Effector memory CD4-positive, alpha-beta T cell (primary cell): ENCODE measurements at places on chromosomes 6 and 20.

DNA sequence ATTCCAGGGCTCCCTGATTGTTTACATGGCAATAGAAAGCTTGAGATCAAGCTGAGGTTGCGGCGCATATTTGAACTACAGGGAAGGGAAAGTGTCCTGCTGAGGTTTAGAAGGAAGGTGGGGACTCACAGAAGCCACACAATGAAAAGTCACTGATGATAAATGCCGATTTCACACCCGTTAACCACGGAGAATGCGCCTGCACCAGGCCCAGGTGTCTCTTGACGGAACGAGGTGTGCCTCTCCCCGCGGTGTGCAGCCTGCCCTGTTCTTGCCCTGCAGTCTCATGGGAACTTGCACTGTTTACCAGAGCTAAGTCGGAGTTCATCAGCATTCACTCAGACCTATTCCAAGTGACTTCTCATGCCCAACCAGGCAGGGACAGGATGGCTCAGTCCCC lies 90.3 kb downstream of the LY86 start:
- DNase-seq, result no peak
- no peak overlapping the region for H3K4me3 ChIP-seq

GRCh38 chr6:146775220-146775619 lies 176.4 kb downstream of the ADGB start:
- no peak for DNase-seq
- peaks cover 4% of the 10 kb centered on the region for H3K4me1 ChIP-seq
- H3K27ac ChIP-seq, result no peak overlapping the region
- H3K27me3 ChIP-seq, result no peaks in the 10 kb centered on the region
- no peaks in the 10 kb centered on the region for H3K36me3 ChIP-seq

- DNase-seq, result peak; percentile 84
- H3K36me3 ChIP-seq, result no peaks in the 10 kb centered on the region
- peak overlapping the region; percentile 98 for H3K27ac ChIP-seq
- H3K27me3 ChIP-seq, result no peaks in the 10 kb centered on the region
- peaks cover 71% of the 10 kb centered on the region for H3K4me1 ChIP-seq
- peak overlapping the region; percentile 16 for H3K4me3 ChIP-seq
Measured at GRCh38 chr20:32972181-32973076, 31.8 kb downstream of the SUN5 start.

DNA sequence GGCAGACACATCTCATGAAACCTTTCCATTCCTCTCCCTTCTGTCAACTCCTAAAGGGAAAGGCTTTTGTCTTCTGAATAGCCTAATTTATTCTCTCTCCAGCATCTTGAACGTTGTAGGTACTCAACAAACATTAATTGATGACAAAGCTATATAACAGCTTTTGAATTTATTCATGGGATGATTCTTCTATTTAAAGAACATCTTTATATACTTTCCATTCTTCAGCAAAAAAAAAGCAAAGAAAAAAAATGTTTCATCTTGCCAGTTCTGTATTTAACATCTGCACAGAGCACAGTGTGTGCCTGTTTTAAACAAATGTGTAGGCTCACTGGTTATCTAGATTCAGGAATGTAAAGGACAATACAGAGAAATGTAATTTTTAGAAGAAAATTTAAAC lies 648.7 kb downstream of the KIF16B start:
- no peak overlapping the region for H3K27ac ChIP-seq
- no peak overlapping the region for H3K4me3 ChIP-seq
- H3K27me3 ChIP-seq, result no peaks in the 10 kb centered on the region
- H3K36me3 ChIP-seq, result no peaks in the 10 kb centered on the region
- H3K4me1 ChIP-seq, result no peaks in the 10 kb centered on the region

- no peak overlapping the region for H3K27ac ChIP-seq
- H3K4me3 ChIP-seq, result peak overlapping the region; percentile 37
- H3K4me1 ChIP-seq, result peaks cover 4% of the 10 kb centered on the region
- no peaks in the 10 kb centered on the region for H3K27me3 ChIP-seq
Measured at GRCh38 chr6:35048031-35048613, 93.0 kb downstream of the TCP11 start.

GRCh38 chr6:160945516-160946177 lies 45.9 kb upstream of the MAP3K4 start:
- DNase-seq, result no peak
- H3K27ac ChIP-seq, result no peak overlapping the region
- H3K27me3 ChIP-seq, result no peaks in the 10 kb centered on the region

GRCh38 chr20:44788706-44789456 lies 21.5 kb downstream of the RIMS4 start:
- H3K27me3 ChIP-seq, result peaks cover 4% of the 10 kb centered on the region
- H3K4me1 ChIP-seq, result no peaks in the 10 kb centered on the region
- H3K27ac ChIP-seq, result no peak overlapping the region
- H3K4me3 ChIP-seq, result no peak overlapping the region

DNA sequence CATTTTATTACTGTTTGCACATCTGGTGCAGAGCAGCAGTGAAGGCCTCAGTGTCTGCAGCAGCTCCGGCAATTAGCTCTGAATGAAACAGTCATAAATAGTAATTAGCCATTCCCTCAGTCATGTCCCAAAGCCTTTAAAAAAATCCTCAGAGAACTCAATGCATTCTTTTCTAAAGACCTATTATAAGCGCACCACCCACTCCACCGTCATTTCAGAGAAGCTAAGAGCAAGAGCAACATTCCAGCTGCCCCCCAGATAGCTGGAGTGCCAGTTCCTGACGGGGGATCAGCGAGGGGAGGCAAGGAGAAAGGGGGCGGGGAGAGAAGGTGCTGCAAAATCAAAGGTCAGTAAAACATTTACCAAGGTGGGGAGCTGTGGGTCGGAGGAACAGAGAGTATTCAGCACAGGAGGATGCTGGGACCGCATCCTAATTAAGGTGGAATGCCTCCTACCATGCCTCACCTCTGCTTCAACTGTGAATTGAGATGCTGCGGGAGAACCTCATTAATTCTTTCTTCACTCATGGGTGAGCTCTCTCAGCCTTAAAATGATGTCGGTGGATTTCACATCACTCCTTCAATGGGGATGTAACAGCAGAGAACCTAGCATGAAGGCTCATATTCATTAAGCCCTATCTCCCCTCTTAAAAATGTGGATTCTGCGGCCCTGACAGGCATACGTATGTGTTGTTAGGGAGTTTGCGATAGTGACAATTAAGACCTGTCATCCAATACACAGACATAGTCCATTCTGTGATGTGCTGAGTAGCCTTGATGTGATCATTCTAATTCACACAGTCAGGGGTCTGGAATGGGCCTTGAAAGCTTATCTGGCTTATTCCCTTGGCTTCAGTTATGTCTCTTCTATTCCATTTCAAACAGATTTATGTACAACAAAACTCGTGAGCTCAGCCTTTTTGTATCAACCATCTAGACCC lies 469.5 kb upstream of the NRSN1 start:
- H3K27me3 ChIP-seq, result no peaks in the 10 kb centered on the region
- no peaks in the 10 kb centered on the region for H3K4me1 ChIP-seq
- no peak overlapping the region for H3K4me3 ChIP-seq
- DNase-seq, result no peak
- no peak overlapping the region for H3K27ac ChIP-seq

GRCh38 chr6:154932515-154933027 lies 62.5 kb upstream of the TIAM2 start:
- H3K36me3 ChIP-seq, result no peaks in the 10 kb centered on the region
- H3K4me1 ChIP-seq, result no peaks in the 10 kb centered on the region
- no peak overlapping the region for H3K27ac ChIP-seq
- no peak for DNase-seq
- no peak overlapping the region for H3K4me3 ChIP-seq

- no peaks in the 10 kb centered on the region for H3K4me1 ChIP-seq
- H3K27me3 ChIP-seq, result no peaks in the 10 kb centered on the region
- H3K36me3 ChIP-seq, result no peaks in the 10 kb centered on the region
- H3K4me3 ChIP-seq, result no peak overlapping the region
Measured at GRCh38 chr20:45229264-45230056, 8.3 kb downstream of the SEMG2 start.

DNA sequence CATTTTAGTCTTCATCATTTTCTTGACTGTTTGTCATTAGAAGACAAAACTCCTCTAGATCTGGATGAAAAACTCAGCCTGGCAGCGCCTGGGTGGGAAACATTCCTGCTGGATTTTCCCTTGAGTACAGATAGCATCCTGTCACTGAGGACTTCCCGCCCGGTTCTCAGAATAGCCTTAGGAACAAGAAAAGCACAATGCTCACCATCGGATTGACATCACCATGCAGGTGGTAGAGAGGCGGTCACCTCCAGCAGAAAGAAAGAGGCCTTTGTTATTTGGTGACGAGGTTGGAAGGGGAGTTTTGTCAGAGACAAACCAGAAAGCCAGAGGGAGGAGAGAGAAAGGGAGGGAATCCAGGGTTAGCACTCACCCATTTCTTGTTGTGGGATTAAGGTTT lies 39.8 kb downstream of the KIF25 start:
- no peaks in the 10 kb centered on the region for H3K27me3 ChIP-seq
- no peaks in the 10 kb centered on the region for H3K4me1 ChIP-seq
- no peak for DNase-seq
- no peak overlapping the region for H3K4me3 ChIP-seq
- no peaks in the 10 kb centered on the region for H3K36me3 ChIP-seq

DNA sequence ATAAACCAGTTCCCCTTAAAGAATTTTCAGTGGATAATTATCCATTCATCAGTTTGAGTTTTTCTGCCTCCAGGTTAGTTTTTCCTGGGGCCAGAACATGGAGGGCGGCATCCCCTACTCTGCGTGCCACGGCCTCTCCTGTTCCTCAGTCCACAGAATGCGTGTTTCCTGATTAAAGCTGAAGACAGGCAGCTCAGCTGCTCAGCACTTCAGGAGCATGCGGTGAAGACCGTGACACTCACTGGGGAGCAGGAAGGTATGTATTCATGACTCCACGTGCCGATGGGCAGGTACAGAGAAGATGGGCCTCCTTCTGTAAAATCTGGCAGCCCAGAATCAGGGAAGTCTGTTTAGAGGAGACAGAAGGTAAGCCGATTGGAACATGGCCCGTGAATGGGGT lies 2.0 kb upstream of the THBS2 start:
- no peak overlapping the region for H3K4me3 ChIP-seq
- peaks cover 3% of the 10 kb centered on the region for H3K4me1 ChIP-seq
- no peak for DNase-seq
- H3K36me3 ChIP-seq, result no peaks in the 10 kb centered on the region

DNA sequence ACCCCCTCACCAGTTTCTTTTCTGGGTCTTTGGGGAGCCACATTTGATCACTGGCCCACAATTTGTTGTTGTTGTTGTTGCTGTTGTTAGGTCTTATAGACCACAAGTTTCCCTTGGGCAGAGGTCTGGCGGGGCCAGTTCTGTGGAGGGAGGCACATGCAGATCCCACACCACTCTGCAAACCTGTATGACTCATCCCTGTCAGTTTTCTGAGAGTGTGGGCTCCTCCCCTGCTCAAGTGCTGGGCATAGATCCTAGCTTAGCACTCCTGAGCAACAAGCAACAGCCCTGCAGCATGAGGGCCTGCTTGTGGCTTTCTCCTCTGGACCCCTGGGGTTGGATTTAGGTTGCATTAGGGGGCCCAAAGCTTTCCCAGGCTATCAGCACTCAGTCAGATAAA lies 411.1 kb upstream of the HTR1E start:
- H3K27ac ChIP-seq, result no peak overlapping the region
- H3K27me3 ChIP-seq, result no peaks in the 10 kb centered on the region
- H3K36me3 ChIP-seq, result no peaks in the 10 kb centered on the region
- no peak overlapping the region for H3K4me3 ChIP-seq

DNA sequence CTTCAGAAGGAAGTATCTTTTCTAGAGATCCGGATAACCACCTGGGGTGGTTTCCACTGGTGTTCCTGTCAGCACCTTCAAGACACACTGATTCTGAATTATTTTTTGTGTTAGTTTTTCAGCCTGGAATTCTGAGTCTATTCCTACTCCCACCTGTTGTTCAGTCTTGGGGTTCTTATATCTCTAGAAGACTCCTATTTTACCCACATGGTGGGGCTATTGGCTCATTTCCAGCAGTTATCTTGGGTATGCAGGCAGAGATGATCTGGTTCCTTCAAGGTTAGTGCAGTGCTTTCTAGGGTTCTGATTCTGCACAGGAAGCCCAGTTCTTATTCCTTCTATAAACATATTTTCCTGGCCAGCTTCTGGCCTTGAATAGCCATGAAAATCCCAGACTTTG lies 175.6 kb upstream of the PDE7B start:
- DNase-seq, result peak; percentile 9
- H3K4me1 ChIP-seq, result no peaks in the 10 kb centered on the region

DNA sequence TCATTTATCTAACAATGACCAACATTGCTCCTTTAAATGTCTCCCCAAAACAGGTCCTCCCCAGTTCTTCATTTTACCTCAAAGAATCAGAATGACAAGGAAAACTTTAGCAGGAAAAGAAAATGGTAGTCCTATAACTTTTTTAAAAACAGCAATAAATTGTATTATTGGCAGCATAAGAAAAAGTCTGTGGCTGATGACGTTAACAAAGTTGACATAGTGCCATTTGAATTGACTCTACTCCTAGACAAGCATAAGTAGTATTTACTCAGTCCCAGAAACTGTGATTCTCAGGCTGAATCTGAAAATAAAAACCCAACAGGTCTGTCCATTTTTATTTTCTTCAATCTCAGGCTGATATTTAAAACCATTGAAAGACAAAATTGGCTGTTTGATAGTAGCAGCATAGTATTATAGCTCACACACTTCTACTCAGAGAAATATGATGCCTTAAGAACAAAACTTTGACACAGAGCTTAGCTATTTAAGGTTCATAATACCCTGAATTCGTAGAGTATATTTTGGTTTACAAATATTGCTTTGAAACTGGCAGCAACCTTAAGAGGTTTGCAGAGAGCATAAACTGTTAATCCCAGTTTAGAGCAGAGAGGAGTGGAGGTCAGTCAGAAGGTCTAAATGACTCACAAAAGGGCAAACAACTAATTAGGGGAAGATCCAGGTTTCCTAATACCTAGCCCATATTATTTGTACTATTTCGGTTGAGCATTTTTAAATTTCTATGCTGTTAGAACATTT lies 35.0 kb upstream of the TENT5A start:
- no peak for DNase-seq
- no peaks in the 10 kb centered on the region for H3K27me3 ChIP-seq
- no peak overlapping the region for H3K27ac ChIP-seq
- no peak overlapping the region for H3K4me3 ChIP-seq

- H3K27me3 ChIP-seq, result no peaks in the 10 kb centered on the region
- no peak overlapping the region for H3K4me3 ChIP-seq
- H3K27ac ChIP-seq, result no peak overlapping the region
- no peaks in the 10 kb centered on the region for H3K36me3 ChIP-seq
- no peak for DNase-seq
Measured at GRCh38 chr20:44585057-44585963, 2.9 kb downstream of the PKIG start.

GRCh38 chr6:34650823-34651222 lies 45.7 kb downstream of the ILRUN start:
- H3K4me3 ChIP-seq, result no peak overlapping the region
- no peaks in the 10 kb centered on the region for H3K27me3 ChIP-seq
- H3K27ac ChIP-seq, result no peak overlapping the region
- no peak for DNase-seq

- no peak for DNase-seq
- H3K4me1 ChIP-seq, result no peaks in the 10 kb centered on the region
- H3K27me3 ChIP-seq, result no peaks in the 10 kb centered on the region
Measured at GRCh38 chr20:20525756-20526155, 157.9 kb downstream of the INSM1 start.

- H3K27me3 ChIP-seq, result peaks cover 5% of the 10 kb centered on the region
- no peak overlapping the region for H3K27ac ChIP-seq
Measured at GRCh38 chr6:44373051-44373450, 14.5 kb upstream of the CDC5L start.

- H3K4me3 ChIP-seq, result no peak overlapping the region
- no peak for DNase-seq
- no peaks in the 10 kb centered on the region for H3K4me1 ChIP-seq
- H3K36me3 ChIP-seq, result no peaks in the 10 kb centered on the region
Measured at GRCh38 chr6:122553697-122554096, 56.5 kb upstream of the PKIB start.

GRCh38 chr6:123418071-123418470 lies 218.7 kb downstream of the TRDN start:
- H3K36me3 ChIP-seq, result no peaks in the 10 kb centered on the region
- no peak for DNase-seq
- no peaks in the 10 kb centered on the region for H3K4me1 ChIP-seq
- H3K27ac ChIP-seq, result no peak overlapping the region
- H3K27me3 ChIP-seq, result no peaks in the 10 kb centered on the region
